Endothelial cell (in vitro differentiated cells): ENCODE measurements at places on chromosomes 11 and 22. TPM values are rescaled to one million over a fixed set of nuclear protein-coding genes. Genes with fewer than 3 reads are reported as not detected.

GRCh38 chr11:70483917-70484316 is 85.6 kb downstream of the CTTN start:
- no peaks in the 10 kb centered on the region for H3K36me3 ChIP-seq
- H3K27me3 ChIP-seq = no peaks in the 10 kb centered on the region
- no peaks in the 10 kb centered on the region for H3K4me1 ChIP-seq
- H3K27ac ChIP-seq = no peak overlapping the region

DNA sequence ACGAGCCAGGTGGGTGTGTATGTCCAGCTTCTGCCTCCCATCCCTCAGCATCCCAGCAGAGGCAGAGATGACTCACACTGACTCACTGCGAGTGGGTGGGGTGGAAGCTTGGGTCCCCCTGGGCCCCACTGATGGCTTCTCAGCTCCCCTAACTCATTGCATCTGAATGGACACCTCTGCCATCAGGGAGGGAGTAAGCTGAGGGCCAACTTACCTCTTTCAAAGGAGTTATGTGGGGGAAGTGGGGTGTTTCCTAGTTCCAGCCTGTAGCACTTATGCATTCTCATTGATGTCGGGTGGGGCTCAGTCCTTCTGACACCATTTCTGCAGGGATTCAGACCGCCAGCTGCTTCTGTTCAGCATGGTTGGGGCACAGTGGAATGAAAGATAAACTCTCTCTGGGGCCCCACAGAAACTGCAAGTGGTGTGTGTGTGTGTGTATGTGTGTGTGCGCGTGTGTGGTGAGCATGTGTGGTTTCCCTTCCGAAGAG is 1425.8 kb downstream of the TBC1D22A start:
- peaks cover 4% of the 10 kb centered on the region for H3K27me3 ChIP-seq
- no peak overlapping the region for H3K27ac ChIP-seq
- H3K4me1 ChIP-seq = no peaks in the 10 kb centered on the region
- no peak for DNase-seq
- H3K36me3 ChIP-seq = peaks cover 4% of the 10 kb centered on the region
- no peak overlapping the region for H3K4me3 ChIP-seq

- no peak for DNase-seq
- H3K27me3 ChIP-seq = no peaks in the 10 kb centered on the region
- H3K36me3 ChIP-seq = no peaks in the 10 kb centered on the region
- no peak overlapping the region for H3K4me3 ChIP-seq
- H3K27ac ChIP-seq = no peak overlapping the region
Observed at GRCh38 chr22:38564669-38565068, 5.3 kb downstream of the DMC1 start.

GRCh38 chr22:29756341-29756740 is 10.5 kb downstream of the ZMAT5 start:
- H3K27ac ChIP-seq = no peak overlapping the region
- no peak for DNase-seq
- peaks cover 4% of the 10 kb centered on the region for H3K27me3 ChIP-seq
- H3K4me3 ChIP-seq = no peak overlapping the region
- no peaks in the 10 kb centered on the region for H3K36me3 ChIP-seq

- no peaks in the 10 kb centered on the region for H3K36me3 ChIP-seq
- no peak for DNase-seq
- H3K27ac ChIP-seq = no peak overlapping the region
- peak overlapping the region; percentile 65 for H3K4me3 ChIP-seq
- peaks cover 3% of the 10 kb centered on the region for H3K4me1 ChIP-seq
Observed at GRCh38 chr11:64007160-64007628, 21.0 kb downstream of the OTUB1 start.

DNA sequence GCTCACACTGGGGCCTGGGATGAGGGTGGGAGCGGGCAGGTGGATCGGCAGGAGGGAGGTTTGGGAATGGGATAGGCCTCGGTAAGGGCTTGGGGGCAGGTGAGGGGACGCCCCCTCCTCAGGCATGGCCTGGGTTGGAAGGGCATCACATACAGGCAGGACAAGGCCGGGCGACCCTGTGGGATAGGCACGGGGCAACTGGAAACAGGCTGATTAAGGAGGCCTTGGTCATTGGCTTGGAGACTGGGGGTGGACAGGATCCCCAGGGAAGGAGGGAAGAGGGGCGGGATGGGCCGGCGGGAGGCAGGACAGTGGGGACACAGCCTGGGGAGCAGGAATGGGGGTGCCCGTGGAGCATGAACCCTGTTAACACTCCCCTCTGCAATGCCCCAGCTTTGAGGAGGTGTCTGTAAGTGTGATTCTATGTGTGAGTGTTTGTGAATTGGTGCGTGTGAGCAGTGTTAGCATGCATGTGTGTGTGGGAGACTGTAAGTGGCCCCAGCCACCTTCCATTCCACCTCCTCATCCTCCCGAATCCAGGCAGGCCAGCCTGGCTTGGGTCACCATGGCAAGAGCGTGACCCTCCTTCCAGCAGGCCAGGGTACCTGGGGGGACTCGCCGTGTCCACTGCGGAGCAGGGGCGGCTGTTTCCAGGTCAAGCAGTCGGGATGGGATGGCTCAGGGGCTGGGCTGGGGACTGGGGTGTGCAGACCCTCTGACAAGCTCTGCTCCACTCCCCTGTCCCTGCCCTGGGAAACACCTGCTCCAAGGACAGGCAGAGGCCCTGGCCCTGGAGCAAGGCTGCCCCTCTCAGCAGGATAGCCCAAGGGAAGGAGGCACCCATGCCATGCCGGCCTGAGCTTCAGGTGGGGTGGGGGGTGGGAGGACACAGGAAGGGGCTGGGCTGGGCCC is 3.4 kb upstream of the PIM3 start:
- H3K27me3 ChIP-seq = peaks cover 8% of the 10 kb centered on the region
- H3K36me3 ChIP-seq = no peaks in the 10 kb centered on the region
- H3K27ac ChIP-seq = no peak overlapping the region
- H3K4me3 ChIP-seq = no peak overlapping the region
- no peak for DNase-seq

Gene OR56B1
- total RNA-seq = not detected

Gene GDPD4
- total RNA-seq = not detected

Gene TRIM5
- 114 TPM for total RNA-seq

Gene BEST1
- 0.08 TPM for total RNA-seq
